ENCODE measurements at places on chromosomes 7 and 10. TPM values are rescaled to one million over a fixed set of nuclear protein-coding genes. Genes with fewer than 3 reads are reported as not detected.

DNA sequence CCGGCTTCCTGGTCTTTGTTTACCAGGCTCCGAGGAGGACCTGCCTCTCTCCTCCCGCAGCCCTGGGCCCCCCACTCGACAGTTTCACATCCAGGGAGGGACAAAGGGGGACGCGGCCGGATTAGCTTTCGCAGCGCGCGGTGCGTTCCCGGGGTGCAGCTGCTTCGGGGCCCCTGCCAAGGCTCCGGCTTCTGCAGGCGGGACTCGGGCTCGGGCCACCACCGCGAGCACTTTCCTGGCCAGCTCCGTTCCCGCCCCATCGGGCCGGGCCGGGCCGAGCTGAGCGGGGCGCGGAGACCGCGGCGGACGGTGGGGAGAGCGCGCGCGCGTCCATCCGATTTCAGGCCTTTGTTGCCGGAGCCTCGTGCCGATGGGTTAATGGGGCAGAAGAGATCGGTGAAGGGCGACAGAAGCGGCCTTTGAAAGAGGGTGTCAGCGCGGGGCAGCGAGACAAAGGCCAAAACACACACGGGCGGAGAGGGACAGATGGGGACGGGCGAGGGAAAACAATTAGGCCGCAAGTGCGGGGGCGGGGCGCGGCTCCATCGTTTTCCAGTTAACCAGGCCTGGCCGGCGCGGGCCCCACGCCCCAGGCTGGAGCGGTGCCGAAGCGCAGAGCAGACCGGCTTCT is 8.5 kb upstream of the UNCX start:
- no peak for DNase-seq

DNA sequence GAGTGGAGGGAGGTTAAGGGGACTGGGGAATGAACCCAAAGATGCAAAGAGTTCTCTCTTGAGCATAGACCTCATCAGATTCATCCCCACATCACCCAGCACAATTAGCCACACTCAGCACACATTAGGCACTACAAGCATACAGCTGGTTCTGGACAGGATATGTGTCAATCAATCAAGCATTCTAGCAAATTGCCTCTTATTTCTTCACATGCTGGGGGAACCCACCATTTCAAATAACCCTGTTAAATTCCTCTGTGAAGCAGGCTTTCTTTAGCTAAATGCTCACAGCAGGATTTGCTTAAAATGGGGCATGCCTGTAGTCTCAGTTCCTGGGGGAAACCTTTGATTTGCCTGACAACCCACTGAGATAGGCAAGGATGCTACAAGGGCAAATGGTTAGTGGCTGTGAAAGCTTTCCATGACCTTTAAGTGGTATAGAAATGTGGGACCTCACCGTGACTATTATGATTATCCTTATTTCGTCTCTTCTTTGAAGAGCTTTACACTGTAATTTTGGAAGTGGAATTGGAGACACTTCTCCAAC is 193.4 kb upstream of the ZMIZ1 start:
- DNase-seq: no peak

Gene OGDHL
- 39.7 TPM for polyA plus RNA-seq

DNA sequence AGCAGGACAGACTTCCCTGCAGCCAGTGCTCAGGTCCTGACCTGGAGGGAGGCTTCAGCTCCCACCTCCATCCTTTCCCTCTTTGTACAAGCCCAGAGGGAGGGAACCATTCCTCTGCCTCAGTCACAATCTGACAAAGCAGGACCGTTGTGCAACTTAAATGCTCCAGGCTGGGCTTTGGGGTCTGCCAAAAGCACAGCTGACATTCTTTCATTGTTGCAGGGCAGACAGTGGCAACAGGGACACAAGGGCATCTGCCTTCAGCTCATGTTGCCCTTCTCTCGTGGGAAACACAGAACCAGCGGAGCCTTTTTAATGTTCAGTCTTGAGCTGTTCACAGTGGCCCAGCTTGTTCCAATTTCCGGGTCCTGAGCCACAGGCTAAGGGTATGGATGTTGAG is 155.7 kb upstream of the TNS3 start:
- DNase-seq: no peak

- no peak for DNase-seq
Observed at GRCh38 chr7:151830121-151830830, 46.6 kb downstream of the PRKAG2 start.

Gene ANKRD61
- 1.4 TPM for polyA plus RNA-seq

Gene WNT2
- polyA plus RNA-seq: 0.84 TPM

DNA sequence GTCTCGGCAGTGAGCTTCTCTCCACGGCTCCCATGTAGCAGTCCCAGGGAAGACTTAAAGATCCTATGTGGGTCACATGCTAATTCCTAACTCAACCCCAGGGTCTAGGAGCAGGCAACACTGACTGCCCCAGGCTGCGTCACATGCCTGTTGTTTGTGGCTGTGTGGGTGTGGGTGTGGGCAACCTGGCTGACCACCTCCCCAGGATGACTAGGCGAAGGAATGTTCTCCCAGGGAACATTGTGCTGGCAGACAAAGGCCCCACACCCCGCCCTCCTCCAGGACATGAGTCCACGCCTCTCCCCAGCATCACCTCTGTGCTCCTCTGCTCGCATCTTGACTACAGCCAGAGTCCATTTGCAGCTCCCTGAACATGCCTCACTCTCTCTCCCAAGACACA is 30.3 kb downstream of the SLC29A3 start:
- no peak for DNase-seq

DNA sequence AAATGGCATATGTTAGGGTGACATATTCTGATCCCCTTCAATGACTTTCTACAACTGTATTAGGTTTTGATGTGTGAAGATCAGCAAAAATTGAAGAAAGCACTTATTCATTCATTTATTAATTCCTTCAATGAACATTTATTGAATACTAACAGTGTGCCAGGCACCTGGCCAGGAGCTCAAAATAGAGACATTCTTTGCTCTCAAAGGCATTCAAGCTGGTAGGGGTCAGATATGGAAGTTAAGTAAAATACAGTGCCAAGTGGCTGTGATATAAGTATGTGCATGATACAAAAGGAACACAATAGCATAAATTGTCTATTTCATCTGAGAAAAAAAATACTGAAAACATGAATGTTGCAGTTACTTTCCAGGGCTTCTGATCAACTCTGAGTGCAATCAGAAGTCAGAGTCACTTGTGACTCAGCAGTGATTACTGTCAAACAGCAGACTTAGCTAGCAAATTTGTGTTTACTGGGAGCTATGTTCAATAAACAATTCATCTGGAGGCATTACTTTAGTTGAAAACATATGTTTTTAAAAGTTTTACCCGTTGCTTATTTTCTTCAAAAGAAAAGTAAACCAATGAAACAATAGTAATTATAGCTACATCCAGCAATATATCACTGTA is 60.4 kb upstream of the CACNB2 start:
- no peak for DNase-seq

Gene ZNF775
- 5.2 TPM for polyA plus RNA-seq

DNA sequence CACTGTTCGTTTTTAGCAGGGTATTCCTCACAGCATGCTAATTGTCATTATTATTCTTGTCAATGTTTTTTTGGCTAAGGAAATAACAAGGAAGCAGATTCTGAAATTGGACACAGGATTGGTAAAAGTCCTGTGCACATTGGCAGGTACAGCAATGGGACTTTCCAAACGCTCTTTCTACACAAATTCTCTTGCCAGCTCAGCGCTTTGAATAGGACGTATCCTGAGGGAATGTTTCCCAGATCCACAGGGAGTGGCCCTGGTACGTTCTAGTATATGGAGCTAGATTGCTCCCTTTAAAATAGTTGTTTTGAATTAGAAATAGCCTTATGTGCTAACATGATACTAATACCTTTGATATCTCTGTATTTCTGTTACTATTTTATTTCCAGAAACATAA is 82.8 kb upstream of the GRB10 start:
- DNase-seq: no peak

DNA sequence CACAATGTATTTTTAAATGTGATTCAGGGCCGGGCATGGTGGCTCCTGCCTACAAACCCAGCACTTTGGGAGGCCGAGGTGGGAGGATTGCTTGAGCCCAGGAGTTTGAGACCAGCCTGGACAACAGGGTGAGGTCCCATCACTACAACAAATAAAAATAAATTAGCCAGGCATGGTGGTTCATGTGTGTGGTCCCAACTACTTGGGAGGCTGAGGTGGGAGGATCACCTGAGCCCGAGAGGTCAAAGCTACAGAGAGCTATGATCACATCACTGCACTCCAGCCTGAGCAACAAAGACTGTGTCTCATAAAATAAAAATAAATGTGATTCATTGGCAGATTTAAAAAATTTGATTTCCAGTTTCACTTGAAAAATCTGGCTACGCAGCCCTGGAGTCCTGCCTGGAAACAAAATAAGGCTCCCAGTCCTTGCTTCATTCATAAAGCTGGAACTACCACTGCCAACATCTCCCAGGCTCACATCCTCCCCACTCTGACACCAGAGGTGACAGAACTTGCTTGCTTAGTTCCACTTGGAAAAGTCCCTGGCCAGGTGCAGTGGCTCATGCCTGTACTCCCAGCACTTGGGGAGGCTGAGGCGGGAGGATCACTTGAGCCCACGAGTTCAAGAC is 27.9 kb upstream of the SLC35G1 start:
- DNase-seq: no peak

Gene PVRIG
- 4.2 TPM for polyA plus RNA-seq

Gene POR
- polyA plus RNA-seq: 75.4 TPM

Gene NPC1L1
- polyA plus RNA-seq: 3.9 TPM

Gene LGI1
- 6.3 TPM for polyA plus RNA-seq

Gene EFCAB10
- polyA plus RNA-seq: 2.3 TPM

GRCh38 chr10:79316671-79317431 is 30.4 kb upstream of the PPIF start:
- DNase-seq: no peak

DNA sequence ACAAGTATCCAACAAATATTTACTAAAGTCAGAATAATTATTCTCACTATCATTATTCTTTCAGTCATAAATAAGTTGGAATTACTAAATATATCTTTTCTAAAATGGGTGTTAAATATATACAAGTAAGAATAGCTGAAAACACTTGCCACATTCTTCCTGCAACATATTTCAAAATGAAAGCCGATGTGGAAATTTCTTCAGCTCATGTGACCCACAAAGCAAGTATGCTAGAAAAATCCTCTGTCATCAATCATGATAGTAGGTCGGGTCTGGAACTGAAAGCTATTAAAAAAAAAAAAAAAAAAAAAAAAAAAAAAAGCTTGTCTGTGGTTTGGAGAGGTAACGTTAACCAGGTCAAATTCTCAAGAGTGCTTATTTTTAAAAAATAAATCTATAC is 344.7 kb downstream of the NEBL start:
- no peak for DNase-seq

- DNase-seq: no peak
Observed at GRCh38 chr7:92200791-92201190, 21.8 kb upstream of the LRRD1 start.

DNA sequence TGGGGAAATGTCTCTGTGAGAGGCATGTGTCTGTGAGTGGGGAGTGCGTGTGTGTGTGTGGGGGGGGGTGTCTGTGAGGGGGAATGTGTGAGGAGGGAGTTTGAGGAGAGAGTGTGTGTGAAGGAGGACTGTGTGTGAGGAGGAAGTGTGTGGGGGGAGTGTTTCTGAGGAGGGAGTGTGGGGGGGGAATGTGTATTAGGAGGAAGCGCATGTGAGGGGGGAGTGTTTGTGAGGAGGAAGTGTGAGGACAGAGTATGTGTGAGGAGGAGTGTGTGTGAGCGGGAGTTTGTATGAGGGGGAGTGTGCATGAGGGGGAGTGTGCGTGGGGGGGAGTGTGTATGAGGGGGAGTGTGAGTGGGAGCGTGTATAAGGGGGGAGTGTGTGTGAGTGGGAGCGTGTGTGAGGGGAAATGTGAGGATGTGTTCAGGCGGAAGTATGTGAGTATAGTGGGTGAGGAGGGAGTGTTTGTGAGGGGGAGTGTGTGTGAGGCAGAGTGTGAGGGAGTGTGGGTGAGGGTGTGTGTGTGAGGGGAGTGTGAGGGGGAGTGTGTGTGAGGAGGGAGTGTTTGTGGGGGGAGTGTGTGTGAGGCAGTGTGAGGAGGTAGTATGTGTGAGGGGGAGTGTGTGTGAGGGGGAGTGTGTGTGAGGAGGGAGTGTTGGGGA is 21.8 kb upstream of the PTPRN2 start:
- no peak for DNase-seq

DNA sequence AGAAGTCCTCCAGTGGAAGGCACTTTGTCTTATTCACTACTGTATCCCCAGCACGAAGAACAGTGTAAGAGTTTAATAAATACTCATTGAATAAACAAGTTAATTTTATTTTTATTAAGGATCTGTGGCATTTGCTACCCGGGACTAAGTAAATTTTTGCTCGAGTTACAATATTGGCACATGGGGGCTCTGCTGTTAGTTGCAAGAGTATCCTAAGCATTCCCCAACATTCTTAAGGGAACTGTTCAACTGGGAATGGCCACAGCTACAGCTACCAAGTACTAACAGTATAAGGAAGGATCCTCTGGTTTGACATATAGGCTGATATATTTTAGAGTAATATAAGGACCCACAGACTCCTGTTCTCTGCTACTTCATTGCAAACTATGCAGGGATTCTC is 8.7 kb upstream of the LRRTM3 start:
- no peak for DNase-seq

DNA sequence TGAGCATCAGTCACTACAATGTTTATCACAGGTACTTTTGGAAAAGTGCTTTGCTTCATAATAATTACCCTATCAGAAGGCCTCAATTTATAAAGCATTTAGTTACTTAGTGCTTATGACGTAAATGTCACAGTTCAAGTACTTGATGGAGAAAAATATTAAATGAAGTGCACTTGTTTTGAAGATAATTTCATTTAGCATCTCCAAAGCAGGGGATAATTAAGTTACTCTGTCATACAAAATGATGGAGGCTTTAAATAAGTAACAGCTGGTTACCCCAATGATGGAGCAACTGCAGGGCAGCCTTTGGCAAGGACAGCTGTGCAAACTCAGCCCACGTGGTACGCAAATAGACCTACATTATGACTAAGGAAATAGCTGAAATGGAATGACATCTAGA is 768.8 kb downstream of the GRM8 start:
- no peak for DNase-seq

GRCh38 chr7:133434246-133434865 is 181.5 kb downstream of the EXOC4 start:
- DNase-seq: no peak

Gene AS3MT
- polyA plus RNA-seq: 25.3 TPM

DNA sequence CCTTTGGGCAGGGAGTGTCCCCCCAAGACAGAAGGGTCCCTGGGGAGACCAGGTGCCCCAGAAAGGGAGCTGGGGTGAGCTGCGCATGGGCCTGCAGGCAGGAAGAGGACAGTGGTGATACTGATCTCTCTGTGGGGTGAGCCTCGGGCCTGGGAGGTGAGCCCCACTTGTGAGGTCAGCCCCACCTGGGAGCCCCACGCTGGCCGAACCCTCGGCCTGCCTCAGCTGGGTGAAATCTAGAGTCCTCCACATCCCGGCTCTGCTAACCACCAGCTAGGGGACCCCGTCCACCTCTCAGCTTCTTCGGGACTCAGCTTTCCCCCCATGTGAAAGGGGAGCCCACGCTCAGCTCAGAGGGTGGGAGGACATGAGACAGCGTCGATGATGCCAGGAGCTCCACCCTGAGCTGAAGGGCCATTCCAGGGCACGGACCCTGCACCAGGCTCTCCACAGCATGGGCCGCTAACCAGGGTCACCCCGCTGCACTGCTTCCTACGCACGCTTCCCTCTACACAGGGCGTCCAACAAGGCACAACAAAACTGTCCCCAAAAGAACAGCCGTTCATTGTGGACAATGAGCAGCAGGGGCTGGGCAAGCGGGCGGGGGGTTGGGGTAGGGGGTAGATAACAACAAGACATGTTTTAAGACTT is 48.7 kb downstream of the CAMK2B start:
- DNase-seq: no peak

- DNase-seq: no peak
Observed at GRCh38 chr7:54187886-54188685, 354.1 kb upstream of the VSTM2A start.
